ENCODE measurements at places on chromosomes 2 and 18. TPM values are rescaled to one million over a fixed set of nuclear protein-coding genes. Genes with fewer than 3 reads are reported as not detected.

The CCDC74A gene
- 0.13 TPM for total RNA-seq

The PCARE gene
- 0.02 TPM for total RNA-seq

- DNase-seq = no peak
These were observed 56.6 kb downstream of the ZNF804A start for GRCh38 chr2:184654945-184655344.

DNA sequence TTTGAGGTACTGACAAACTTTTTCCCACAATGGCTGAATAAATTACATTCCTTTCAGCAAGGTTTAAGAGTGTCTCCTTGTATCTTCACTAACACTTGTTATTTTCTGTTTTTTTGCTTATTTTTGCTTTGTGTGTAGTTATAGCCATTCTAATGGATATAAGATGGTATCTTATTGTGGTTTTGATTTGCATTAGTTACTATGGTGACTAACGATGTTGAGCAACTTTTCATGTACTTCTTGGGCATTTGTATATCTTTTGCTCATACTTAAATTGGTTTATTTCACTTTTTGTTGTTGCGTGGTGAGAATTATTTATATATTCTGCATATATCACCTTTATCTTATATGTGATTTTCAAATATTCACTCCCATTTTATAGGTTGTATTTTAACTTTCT, 79.9 kb upstream of the FSIP2 start:
- DNase-seq = no peak

GRCh38 chr2:98704499-98705332, 26.2 kb downstream of the MGAT4A start:
- DNase-seq = no peak

All from SJCRH30 (cell line).